CD4-positive, CD25-positive, alpha-beta regulatory T cell (primary cell): ENCODE measurements at places on chromosomes 2 and 18.

GRCh38 chr2:230770804-230771203 lies 58.2 kb downstream of the CAB39 start:
- peaks cover 24% of the 10 kb centered on the region for H3K36me3 ChIP-seq
- DNase-seq: no peak

- H3K27me3 ChIP-seq: peaks cover 5% of the 10 kb centered on the region
- no peak overlapping the region for H3K4me3 ChIP-seq
- DNase-seq: no peak
- H3K4me1 ChIP-seq: no peaks in the 10 kb centered on the region
- no peaks in the 10 kb centered on the region for H3K36me3 ChIP-seq
Measured at GRCh38 chr2:200086911-200087310, 131.5 kb downstream of the MAIP1 start.

- no peaks in the 10 kb centered on the region for H3K4me1 ChIP-seq
- no peaks in the 10 kb centered on the region for H3K27me3 ChIP-seq
- no peak overlapping the region for H3K4me3 ChIP-seq
Measured at GRCh38 chr2:96105994-96106715, 10.2 kb downstream of the ADRA2B start.

- DNase-seq: no peak
- no peaks in the 10 kb centered on the region for H3K4me1 ChIP-seq
- H3K4me3 ChIP-seq: no peak overlapping the region
- H3K27me3 ChIP-seq: no peaks in the 10 kb centered on the region
- no peaks in the 10 kb centered on the region for H3K36me3 ChIP-seq
- no peak overlapping the region for H3K27ac ChIP-seq
Measured at GRCh38 chr2:217116610-217117009, 256.7 kb upstream of the TNP1 start.

- H3K27ac ChIP-seq: no peak overlapping the region
- no peaks in the 10 kb centered on the region for H3K27me3 ChIP-seq
- H3K4me1 ChIP-seq: no peaks in the 10 kb centered on the region
- H3K36me3 ChIP-seq: no peaks in the 10 kb centered on the region
- DNase-seq: no peak
Measured at GRCh38 chr2:22897428-22897827, 487.6 kb upstream of the KLHL29 start.

- DNase-seq: no peak
- no peak overlapping the region for H3K27ac ChIP-seq
- no peaks in the 10 kb centered on the region for H3K36me3 ChIP-seq
- no peak overlapping the region for H3K4me3 ChIP-seq
Measured at GRCh38 chr18:58558471-58558870, 70.4 kb downstream of the ALPK2 start.

GRCh38 chr2:11156396-11157075 lies 1.3 kb downstream of the SLC66A3 start:
- no peak for DNase-seq
- H3K4me1 ChIP-seq: peaks cover 29% of the 10 kb centered on the region
- H3K27me3 ChIP-seq: no peaks in the 10 kb centered on the region
- no peak overlapping the region for H3K27ac ChIP-seq
- no peaks in the 10 kb centered on the region for H3K36me3 ChIP-seq

DNA sequence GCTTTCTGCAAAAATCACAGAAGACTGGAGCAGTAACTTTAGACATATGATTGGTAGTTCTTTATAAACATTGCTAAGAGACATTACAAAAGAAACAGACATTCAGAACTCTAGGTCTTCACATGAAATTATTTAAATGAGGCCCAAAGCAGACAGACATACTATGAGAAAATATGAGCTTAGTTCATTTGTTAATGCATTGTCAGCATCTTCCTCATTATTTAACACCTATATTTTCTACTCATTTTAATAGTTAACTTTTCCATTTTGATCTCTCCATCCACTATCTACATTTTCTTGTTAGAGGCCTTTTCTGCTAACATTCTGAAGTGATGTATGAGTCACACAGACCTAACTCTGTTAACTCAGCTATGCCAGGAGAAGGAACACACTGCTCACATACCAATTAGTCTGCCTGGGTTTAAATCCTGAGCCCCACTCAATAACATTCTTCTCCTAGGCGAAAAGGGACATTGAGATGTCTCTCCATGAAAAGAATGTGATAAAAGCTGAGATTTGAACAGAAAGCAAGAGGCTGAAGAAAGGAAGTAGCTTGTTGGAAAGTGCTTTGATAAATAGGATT lies 400.3 kb upstream of the PKDCC start:
- no peak overlapping the region for H3K27ac ChIP-seq

GRCh38 chr2:190376591-190377245 lies 31.4 kb upstream of the MFSD6 start:
- no peaks in the 10 kb centered on the region for H3K27me3 ChIP-seq
- no peak for DNase-seq
- no peaks in the 10 kb centered on the region for H3K36me3 ChIP-seq
- no peaks in the 10 kb centered on the region for H3K4me1 ChIP-seq
